WTC11 (cell line): ENCODE measurements at places on chromosomes 13 and 19.

DNA sequence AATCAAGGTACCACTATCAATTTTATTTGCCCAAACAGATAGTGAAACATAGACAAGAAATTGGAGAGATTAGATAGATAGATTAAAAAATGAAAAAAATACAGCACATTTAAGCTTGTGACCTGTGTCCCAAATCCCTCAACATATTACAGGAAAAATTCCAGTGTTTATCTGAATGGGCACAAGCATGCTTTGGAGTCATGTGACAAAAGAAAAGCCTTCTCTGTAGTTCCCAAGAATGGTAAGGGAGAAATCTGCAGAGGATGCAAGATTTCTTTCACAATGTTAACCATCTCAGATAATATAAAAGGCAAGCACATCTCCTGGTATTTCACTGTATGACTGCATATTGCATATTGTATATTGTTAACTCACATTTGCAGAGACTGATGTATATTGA lies 168.0 kb downstream of the PCDH9 start:
- DNase-seq, result no peak

GRCh38 chr13:32499538-32500210 lies 38.9 kb downstream of the N4BP2L2 start:
- DNase-seq, result no peak

GRCh38 chr19:42477933-42478332 lies 35.2 kb upstream of the CXCL17 start:
- DNase-seq, result no peak

DNA sequence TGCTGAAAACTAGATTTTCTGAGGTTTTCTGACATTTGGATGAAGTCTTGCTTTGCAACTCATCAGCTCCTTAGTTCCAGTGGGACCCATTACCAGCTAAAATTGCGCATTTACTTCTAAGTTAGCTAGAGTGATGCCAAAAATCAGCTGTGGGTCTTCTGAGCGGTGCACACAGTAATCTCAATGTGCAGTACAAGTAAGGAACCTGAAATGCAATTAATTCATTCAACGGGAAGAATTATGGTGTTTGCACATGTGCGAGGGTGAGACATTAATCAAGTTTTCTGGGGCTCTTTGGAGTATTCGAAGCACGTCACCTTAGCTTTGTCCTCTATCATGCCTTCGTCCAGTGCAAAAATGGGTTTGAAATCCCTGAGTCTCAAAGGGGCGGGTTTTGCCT lies 146.2 kb downstream of the MYO16 start:
- no peak for DNase-seq

GRCh38 chr13:49869519-49869918 lies 66.6 kb downstream of the SPRYD7 start:
- peak; percentile 69 for DNase-seq

DNA sequence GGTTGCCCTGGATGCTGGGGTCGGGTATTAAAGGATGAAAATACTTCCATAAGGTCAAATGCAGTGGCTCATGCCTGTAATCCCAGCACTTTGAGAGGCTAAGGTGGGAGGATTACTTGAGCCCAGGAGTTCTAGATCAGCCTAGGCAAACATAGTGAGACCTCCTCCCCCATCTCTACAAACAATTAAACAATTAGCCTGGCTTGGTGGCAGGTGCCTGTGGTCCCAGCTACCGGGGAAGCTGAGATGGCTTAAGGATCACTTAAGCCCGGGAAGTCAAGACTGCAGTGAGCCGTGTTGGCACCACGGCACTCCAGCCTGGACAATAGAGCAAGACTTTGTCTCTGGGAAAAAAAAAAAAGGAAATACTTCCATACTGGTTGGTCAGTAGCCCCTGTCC lies 1.5 kb downstream of the KLK11 start:
- DNase-seq, result no peak

DNA sequence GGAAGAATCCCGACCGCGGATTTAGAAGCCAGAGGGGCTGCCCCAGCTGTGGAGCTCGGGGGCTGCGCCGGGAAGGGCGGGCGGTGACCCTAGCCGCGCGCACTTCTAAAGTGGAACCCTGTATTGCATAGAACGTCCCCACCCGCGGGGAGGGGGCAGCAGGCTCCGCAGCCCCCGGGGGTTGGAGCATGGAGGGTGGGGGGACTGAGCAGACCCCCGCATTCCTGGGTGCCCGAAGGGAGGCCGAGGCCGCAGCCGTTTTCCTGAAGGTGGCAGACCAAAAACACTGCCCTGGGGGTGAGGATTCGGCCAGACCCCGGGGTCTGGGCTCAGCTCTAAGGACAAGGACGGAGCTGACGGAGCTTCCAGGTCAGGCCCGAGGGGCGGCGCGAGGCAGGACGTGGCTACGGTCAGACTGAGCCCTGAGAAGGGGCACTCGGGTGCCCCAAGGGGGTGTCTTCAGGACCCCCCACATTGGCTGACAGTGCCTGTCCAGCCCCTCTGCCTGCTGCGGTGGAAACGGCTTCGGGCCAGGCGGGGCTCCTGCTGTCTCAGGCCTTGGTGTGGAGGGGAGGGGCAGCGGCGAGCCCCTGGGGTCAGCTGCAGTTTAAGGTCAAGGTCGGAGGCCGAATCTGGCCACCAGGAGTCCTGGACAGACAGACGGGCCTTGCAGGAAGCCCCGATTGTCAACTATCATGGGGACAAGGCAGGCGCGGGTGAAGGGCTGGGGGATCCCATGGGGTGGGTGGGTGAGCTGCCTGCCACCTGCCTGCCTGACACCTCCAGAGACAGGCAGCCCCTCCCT lies 12.6 kb downstream of the MKNK2 start:
- no peak for DNase-seq
